ENCODE measurements at places on chromosomes 1 and 21.

- DNase-seq: no peak
These were observed 65.7 kb upstream of the NEK2 start for GRCh38 chr1:211741116-211741515.

DNA sequence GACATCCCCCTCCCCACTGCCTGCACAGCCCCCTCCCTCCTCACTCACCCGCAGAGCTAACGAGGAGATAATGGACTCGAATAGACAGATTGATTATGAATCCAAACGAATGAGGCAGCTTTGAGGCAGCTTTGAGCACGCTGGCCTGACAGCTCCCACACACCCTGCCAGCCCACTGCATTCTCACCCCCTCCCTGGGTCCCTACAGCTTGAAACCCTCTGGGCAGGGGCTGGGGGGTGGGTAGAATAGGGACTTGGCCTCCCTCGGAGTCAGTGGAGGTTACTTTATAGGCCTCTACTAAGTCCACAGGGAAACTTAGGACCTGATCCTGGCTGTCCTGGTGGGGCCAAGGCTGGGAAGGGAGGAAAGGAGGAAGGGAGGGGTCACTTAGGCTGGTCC, 1.9 kb downstream of the NTRK1 start:
- no peak for DNase-seq

GRCh38 chr1:168301664-168302320, 21.1 kb downstream of the TBX19 start:
- DNase-seq: no peak

GRCh38 chr1:14321422-14321821, 277.1 kb upstream of the KAZN start:
- no peak for DNase-seq

GRCh38 chr1:9542430-9542829, 3.2 kb downstream of the SLC25A33 start:
- DNase-seq: peak; percentile 32

DNA sequence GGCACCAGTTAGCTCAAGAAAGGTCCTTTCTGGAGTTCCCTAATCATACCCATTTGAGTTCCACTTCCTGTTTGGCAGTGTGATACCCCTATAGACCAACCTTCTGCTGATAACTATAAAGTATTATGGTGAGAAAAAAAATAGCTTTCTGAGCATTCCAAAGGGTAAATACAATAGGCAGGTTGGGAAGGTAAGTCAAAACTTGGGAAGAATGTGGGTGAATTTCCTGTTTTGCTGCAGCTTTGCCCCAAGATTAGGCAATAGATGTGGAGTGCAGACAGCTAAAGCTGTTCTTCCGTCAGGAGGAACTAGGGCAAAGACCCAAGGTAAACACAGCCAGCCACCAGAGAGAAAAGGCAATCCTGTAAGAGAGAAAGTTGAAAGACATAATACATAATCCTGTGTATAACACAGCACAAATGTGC, 49.9 kb upstream of the GUCA2A start:
- peak; percentile 61 for DNase-seq

- no peak for DNase-seq
These were observed 42.8 kb upstream of the USP24 start for GRCh38 chr1:55257958-55258357.

GRCh38 chr21:31297806-31298205, 46.3 kb downstream of the TIAM1 start:
- DNase-seq: no peak

DNA sequence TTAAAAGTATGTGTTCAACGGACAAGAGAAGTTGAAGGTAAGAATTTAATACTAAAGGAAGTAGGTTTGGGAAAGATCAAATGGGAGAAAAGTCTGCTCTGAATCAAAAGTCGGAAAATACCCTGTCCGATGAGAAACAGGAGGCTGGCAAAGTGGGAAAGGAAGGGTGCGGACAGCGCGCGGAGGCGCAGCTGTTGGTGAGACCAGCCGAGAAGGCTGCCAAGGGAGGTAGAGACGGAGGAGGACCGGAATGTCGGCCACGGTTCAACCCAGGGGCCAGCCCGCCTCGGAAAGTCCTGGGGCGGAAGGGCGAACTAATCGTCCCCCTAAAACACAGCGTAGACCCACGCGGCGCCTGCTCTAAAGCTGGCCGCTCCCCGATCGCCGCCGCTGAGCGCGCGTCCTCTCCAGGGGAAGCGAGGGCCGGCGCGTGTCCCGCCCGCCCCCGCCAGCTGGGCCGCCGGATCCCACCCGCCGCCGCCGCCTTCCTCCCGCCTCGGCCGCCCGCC, 639 bp upstream of the SPATA1 start:
- DNase-seq: peak; percentile 65

DNA sequence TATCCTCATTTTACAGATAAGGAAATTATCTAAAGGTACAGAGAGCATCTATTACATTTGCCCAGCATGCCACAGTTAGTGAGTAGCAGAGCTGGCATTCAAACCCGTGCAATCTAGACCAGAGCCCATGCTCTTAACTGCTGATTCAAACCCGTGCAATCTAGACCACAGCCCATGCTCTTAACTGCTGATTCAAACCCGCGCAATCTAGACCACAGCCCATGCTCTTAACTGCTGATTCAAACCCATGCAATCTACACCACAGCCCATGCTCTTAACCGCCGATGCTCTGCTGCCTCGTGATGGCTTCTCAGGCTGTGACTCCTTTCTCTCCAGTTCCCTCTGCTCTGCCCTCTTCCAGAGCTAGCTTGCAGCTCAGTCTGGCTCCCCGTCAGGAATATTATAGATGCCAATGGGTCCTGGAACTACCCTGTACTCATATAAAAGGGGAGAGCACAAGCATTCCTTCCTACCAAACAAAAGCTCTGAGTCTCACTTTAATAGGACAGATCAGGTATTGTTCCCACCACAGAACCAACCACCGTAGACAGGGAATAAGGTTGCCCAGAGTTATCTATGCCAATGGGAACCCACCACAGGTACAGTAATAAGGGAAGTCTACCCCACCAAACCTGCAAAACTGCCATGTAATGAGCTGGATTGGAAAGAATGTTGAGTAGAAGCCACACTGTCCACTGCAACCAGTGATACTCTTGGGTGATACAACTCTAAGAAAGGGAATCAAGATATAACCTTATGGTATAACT, 78.4 kb downstream of the SMYD3 start:
- DNase-seq: no peak

DNA sequence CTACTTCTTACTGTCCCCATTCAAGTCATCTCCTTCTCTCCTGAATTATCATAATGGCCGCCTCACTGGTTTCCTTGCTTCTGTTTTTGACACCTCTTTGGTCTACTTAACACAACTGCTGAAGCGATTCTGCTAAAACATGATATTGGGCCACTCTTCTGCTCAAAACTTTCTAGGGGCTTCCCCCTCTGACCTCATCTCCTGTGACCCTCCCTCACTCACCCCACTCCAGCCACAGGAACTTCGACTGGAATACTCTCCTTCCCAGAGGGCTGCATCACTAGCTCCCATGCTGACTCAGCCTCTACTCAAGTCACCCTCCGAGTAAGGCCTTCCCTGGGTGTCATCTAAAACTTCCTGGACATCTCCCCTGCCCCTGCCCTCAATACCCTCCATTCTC, 35.7 kb downstream of the NRIP1 start:
- DNase-seq: no peak

- DNase-seq: no peak
These were observed 26.4 kb downstream of the TEX35 start for GRCh38 chr1:178539291-178539690.

DNA sequence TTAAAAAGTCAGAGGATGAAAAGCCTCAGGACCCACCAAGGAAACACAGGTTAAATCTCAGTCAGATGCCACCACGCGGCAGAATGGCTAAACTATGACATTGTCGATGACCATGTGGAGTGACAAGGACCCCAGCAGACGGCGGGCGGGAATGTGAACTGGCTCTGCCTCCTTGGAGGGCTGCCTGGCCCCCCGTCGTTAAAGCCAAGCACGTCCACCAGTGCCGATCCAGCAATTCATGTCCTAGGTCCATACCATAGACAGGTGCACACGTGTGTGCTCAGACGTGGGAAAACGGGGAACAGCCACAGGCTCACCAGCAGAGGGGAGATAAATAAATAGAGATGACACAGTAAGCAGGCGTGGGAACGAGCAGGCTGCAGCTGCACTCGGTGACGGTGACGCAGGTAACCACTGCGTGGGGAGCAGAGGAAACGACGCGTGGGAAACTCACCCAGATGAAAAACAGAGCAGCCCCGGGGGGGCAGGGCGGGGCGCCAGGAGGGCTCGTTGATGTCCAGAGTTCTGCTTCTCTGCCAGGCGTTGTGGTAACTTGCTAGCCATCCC, 28.3 kb upstream of the PCBP3 start:
- DNase-seq: no peak

GRCh38 chr21:38718481-38718880, 87.2 kb upstream of the ETS2 start:
- DNase-seq: no peak

DNA sequence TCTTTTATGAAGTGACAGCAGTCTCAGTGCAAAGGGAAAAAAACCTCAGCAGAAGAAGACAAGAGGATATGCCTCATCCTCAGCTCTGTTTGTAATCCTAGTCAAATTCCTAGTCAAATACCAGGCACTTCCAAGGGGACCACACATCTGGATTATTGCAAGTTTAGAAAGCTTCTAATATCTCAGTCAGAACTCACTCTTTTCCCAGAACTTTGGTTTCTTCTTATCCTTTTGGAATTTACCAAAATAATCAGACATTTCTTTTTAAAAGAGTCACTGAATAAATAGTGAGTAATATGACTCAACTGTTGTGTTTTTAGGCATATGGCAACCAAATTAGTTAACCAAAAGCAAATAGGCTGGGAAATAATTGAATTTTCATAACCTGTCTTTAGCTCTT, 47.8 kb downstream of the PRRX1 start:
- no peak for DNase-seq

DNA sequence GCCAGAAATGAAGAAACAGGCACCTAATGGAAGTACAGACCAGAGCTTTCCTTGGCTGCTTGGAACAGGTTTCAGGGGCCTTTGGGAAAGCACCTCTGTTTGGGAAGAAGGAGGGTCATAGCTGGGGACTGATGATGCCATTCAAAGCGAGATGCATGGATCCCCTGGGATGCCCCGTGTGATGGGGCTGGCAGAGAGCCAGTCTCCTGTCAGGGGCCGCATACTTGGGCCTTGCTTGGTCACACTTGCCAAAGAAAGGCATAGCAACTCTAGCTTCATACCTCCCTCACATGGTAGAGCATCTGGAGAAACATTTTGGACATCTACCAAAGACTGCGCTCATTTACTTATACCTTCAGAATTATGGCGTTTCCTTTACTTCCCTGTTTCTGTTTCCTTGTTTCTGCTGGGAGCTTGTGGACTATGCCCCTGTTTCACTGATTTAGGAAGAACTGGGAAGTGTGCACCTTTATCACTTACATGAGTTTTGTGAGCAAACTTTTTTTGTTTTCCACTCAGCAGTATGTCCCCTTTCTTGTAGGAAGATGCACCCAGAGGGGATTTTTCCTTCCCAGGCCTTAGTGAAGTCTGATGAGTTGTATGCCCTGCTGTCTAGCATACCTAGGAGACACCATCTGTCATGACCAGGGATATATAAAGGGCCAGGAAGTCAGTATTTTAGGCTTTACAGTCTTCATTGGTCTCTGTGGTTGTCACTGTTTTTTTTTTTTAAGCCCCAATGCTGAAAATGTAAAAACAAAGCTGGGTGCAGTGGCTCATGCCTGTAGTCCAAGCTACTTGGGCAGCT, 19.8 kb upstream of the ST3GAL3 start:
- no peak for DNase-seq

GRCh38 chr1:234918961-234919761, 209.5 kb downstream of the TOMM20 start:
- DNase-seq: no peak

GRCh38 chr1:70910013-70910412, 137.6 kb downstream of the PTGER3 start:
- no peak for DNase-seq

DNA sequence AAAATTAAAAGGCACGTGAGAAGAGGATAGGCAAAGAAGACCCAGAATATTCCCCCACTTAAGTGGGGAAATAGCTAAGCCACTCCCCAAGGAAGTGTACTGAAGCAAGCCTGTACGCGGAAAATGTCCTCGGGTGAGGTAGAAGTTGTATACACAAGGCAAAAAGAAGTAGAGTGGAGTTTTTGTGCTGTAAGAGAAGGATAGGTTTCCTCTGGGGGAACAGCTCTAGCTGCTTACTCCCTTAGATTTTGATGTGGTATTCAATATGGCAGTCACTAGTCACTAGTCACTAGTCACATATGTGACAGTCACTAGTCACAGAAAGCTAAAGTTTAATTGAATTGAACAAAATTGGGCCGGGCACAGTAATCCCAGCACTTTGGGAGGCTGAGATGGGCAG, 7.6 kb downstream of the TXNIP start:
- no peak for DNase-seq

- no peak for DNase-seq
These were observed at the start of gene GJB5 for GRCh38 chr1:34754964-34755637. GJB5 (plus strand) TSS chr1:34755047; CDS start chr1:34757331, 2,284 bp downstream.

GRCh38 chr21:45584786-45585185, 42.5 kb upstream of the SLC19A1 start:
- no peak for DNase-seq

DNA sequence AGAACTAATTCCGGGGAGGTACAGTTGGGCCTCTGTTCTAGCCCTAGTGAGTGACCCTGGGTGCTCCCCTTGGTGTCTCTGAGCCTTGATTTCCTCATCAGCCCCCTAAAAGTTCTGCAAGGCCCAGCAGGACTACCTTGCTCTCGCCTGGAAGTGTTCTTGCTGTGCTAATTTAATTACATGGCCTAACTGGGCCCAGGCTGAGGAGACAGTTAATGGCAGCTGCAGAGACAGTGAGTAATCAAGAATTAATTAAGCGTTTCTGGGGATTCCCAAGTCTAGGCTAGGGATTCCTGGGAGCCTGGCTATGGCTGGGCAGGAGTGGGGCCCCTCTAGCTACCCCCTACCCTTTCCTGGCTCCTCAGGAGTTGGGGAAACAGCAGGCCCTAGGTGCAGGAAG, 24.7 kb upstream of the DMBX1 start:
- DNase-seq: no peak

GRCh38 chr1:56512724-56513494, 66.5 kb downstream of the PLPP3 start:
- DNase-seq: no peak

GRCh38 chr21:43375006-43375836, 51.7 kb downstream of the SIK1 start:
- no peak for DNase-seq

DNA sequence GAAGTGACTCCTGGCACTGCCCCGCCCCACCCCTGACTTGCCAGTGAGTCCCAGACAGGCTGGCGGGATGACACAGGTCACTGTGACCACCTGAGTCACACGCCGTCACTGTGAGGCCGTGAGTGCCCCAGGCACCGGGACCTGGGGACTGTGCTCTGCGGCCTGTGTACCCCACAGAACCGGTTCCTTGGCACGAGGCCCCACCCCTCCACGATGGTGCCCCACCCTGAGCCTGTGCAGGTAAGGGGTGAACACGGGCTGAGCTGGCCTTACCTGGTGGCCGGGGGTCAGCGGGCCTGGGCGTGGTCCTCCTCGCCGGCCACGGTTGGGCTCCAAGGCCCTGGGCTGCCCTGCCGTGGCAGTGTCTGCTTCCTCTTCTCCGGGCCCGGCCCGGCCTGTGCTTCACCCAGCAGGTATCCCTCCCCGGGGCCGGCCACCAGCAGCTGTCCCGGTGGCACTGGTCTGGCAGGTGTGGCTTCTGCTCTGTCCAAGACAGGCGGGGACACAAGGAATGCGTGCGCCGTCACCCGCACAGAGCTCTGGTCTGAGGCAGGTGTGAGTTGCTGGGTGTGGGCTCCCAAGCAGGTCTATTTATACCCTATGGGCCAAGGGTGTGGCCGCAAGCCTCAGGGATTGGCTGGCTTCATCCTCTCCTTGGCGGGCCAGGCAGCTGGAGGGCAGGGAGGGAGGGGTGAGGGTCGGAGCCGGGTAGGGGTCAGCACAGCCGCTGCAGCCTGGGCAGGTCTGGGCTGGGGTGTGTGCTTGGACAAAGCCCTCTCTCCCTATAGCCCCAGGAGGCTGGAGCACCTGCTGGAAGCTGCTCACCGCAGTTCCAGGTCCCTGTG, at the start of gene RNF223:
Gene RNF223 (minus strand): TSS at position 564 of the 845 bp plus-strand sequence. CDS start 1,740 bp downstream, outside the sequence.
- DNase-seq: no peak

Data from NCI-H446 treated with DMSO at 0.1 percent for 48 hours (cell line).